ENCODE measurements at places on chromosomes 1 and 21.
A peak's percentile ranks its signal among the peaks of the same experiment; 100 is the strongest.

DNA sequence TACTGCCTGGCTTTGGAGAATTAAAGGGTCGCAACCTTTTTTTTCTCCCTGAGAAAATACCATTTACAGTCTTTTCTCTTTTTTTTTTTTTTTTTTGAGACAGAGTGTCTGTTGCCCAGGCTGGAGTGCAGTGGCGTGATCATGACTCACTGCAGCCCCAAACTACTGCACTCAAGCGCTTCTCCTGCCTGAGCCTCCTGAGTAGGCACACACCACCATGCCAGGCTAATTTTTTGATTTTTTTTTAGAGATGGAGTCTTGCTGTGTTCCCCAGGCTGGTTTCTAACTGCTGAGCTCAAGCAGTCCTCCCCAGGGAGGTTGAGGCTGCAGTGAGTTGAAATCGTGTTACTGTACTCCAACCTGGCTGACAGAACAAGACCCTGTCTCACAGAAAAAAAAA is 24.6 kb downstream of the UBE4B start:
- DNase-seq, result no peak

GRCh38 chr1:85571828-85572227 is 8.7 kb upstream of the CCN1 start:
- no peak for DNase-seq

GRCh38 chr1:66231217-66231616 is 302.7 kb upstream of the SGIP1 start:
- no peak for DNase-seq

- DNase-seq, result no peak
Measured at GRCh38 chr1:217526636-217527035, 104.3 kb downstream of the GPATCH2 start.

GRCh38 chr1:183912265-183912886 is 107.5 kb downstream of the RGL1 start:
- no peak for DNase-seq

GRCh38 chr1:53631622-53632310 is 107.2 kb downstream of the GLIS1 start:
- no peak for DNase-seq

DNA sequence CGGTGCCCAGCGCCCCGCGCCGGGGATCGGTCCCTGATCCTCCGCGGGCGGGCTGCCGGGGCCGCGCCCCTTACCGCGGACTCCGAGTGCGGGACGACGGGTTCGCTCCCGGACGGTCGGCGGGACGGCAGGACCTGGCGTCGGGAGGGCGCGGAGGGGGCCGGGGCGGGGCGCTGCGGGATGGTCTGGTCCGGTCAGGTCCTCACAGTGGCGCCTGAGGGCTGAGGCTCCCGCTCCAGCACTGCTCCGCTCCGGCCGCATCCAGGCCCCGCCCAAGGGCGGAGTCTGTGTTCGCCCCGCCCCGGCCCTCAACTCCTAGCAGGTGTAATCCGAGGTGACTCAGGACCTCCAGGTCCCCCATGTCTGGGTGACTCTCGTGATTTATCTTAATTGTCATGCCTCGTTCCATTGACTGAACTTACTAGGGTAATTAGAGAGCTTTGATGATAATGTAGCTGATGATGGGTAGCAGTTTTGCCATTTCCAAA is at the start of gene RAB3B:
TSS of gene RAB3B (minus strand) at position 223 of the 488 bp plus-strand sequence. CDS start 13,583 bp downstream, outside the sequence.
- peak; percentile 1 for DNase-seq

DNA sequence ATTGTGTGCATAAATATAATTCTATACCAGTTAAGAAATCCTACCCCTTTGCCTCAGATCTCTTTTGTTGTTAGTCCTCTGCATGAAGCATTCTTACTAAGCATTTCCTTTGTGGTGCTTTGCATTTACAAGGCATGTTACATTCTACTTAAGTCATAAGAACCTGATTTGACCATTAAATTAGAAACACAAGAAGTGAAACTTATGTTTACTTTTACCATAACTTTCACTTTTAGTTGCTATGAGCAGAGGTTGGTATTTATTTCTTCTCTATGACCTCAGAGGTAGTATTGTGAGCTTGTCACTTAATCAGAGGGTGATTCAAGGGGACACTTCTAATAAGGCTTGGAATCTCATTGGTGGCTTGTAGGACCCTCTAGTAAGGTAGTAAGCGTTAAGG is 9.0 kb downstream of the FAM20B start:
- peak; percentile 46 for DNase-seq

DNA sequence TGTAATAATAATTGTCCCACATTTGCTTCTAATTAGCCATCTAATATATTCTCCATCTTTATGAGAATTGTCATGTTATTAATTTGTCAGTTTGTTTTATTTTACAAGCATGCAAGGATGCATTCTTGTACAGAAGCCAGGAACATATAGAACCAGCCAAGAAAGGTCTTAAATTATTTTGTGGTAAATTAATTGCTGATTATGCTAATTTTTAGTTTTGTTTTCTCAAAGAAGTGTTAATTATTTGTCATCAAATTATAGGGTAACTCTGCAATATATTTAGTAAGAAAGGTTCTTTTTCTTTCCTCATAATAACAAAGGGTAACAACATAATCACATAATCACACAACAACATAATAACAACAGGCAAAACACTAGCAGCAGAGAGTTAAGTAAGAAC is 5.7 kb downstream of the CLIC6 start:
- no peak for DNase-seq

- no peak for DNase-seq
Measured at GRCh38 chr1:19262047-19262446, 10.4 kb downstream of the MRTO4 start.

DNA sequence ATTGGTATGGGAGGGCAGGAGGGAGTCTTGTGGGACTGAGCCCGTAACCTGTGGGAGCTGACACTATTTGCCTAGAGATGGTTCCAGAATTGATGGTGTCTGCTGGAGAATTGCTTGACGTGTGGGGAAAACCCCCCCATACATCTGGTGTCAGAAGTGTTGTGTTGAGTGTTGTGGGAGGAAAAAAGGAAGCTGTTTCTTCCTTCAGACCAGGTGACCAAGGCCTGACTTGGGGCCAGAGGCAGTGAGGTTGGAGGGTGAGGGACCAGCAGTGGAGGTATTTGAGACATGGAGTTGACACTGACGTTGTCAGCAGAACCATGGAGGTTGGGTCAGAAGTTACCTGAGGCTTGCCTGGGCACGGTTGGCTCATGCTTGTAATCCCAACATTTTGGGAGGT is 8.3 kb downstream of the SHISAL2A start:
- DNase-seq, result no peak

- DNase-seq, result no peak
Measured at GRCh38 chr1:75548721-75549480, 62.0 kb downstream of the SLC44A5 start.

DNA sequence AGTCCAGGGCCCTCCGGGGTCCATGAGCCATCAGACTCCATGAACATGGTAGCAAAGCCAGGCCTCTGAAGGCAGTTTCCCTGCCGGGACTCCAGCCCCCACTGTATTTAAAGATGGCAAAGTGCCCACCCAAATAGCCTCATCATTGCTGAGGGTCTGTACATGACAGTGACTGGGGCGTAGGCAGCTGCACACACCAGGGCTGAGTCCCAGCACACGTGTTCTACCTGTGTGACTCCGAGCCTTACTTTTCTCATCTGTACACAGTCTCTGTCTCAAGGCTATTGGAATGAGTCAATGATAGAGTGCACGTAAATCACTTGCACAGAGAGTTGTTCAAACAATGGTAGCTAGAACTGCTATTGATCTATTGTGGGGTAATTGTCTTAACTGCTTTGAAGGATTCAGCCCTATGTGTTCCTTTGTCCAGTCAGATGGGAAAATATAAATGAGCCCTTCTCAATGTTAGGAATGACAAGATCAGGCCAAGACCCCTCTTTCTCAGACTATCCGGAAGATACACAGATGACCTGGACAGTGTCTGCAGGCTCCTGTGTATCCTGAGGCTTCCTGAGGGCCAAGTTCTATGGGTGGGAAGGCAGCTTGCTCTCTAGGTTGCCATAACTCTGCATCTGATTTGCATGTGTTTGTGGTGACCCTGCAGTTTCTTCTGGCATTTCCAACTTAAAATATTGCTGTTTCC is 48.9 kb downstream of the RASSF5 start:
- DNase-seq, result no peak

DNA sequence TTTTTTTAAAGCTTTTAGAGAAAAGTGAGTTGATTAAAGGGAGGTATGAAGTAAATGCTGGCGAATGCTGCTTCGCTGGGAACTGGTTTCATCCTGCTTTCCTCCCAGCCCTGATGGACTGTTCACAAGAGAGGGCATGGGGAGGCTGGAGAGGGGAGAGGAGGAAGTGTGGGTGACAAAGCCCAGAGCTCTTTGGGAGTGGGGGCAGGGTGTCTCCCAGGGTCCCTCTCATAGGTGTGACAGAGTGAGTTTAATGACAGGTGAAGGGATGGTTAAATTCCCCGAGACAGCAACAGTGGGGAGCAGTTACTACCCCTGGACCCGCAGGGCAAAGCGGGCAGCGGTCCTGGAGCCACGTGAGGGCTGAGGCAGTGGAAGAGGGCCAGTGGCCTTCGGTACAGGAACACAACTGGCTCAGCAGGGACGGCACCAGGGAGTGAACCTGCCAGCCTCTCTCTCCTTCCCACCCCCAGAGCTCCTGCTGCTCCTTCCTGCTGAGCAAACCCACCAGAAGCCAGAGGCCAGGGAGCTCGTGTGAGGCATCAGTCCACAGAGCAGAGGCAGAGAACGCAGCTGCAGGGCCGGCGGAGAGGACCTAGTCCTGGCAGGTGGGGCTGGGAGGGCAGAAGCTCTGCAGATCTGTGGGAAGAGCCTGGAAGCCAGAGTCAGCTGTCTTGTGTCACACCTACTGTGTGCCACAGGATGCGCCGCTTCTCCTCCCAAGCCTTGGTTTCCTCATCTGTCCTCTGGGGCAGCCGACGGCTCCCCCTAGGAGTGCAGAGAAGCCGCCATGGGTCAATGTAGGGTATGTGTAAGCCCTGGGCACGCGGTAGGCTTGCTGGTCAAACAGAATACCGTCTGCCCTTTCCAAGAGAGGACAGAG is 20.9 kb upstream of the LRP8 start:
- no peak for DNase-seq

- DNase-seq, result no peak
Measured at GRCh38 chr1:171367436-171367835, 53.5 kb downstream of the FMO4 start.

GRCh38 chr1:223712850-223713474 is 623 bp downstream of the CAPN2 start:
- DNase-seq, result no peak

DNA sequence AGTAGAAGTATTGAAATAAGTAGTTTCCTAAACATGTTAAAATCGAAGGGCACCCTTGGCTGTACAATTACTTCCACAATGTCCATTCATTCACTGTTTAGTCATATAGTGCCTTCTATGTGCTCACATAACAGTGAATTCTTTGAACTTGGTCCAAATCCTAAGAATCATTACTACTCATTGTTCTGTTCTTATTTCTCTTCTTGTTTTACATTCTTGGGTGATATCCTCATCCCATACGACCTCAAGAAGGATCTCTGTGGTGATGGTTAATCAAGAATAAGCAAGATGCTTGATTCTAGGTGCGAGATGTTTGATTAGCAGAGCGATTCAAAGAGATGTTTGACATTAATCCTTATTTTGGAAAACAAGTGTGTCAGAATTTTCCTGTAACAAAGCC is 667.4 kb upstream of the ZP4 start:
- DNase-seq, result no peak

DNA sequence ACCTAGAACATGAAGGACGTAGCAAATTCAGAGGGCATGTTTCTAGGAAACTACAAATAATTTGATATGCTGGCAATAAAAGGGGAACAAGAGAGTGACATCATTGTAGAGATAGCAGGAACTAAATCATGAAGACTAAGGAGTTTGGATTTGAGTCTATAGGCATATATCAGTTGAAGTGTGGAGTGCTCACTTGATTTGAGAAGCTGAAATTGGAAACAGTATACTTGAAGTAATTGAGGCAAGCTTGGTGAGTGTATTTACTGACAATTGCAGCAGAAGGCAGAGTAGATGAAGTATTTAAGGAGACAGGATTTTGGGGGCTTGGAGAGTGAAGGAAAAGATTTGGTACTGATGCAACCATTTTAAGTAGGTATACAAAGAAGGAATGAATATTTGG is 6.4 kb upstream of the TMCO2 start:
- no peak for DNase-seq

- peak; percentile 72 for DNase-seq
Measured at GRCh38 chr1:27487966-27488884, 1.7 kb downstream of the WASF2 start.

All from bone marrow (tissue), 2 donors.